Renal pelvis (tissue), 12 donors: ENCODE measurements at places on chromosomes 1 and 21. TPM values are rescaled to one million over a fixed set of nuclear protein-coding genes. Genes with fewer than 3 reads are reported as not detected.

SERPINC1 gene
- polyA plus RNA-seq = 0.84 TPM

DNA sequence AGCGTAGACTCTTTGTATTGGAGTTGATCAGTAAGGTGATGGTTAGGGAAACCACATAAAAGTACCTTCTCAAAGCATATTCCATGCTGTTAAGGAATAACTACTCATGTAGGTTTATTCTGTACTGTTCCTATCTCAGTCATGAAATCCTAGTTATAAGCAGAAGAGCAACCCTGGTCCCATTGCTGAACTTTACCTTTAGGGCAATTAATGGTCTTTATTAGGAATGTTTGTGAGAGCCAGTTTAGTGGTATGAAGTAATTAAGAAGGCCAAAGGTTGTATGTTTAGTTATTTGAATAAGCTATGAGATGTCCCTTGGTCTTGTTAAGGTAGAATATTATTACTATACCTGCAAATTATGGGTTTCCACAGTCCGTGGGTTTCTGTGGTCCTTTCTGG lies 44.0 kb downstream of the ACP6 start:
- DNase-seq = no peak

HSF2BP gene
- 2.6 TPM for polyA plus RNA-seq

DCST2 gene
- polyA plus RNA-seq = 1.9 TPM
